Left lung (tissue), 14 donors: ENCODE measurements at places on chromosomes 5 and 9. TPM values are rescaled to one million over a fixed set of nuclear protein-coding genes. Genes with fewer than 3 reads are reported as not detected.

DNA sequence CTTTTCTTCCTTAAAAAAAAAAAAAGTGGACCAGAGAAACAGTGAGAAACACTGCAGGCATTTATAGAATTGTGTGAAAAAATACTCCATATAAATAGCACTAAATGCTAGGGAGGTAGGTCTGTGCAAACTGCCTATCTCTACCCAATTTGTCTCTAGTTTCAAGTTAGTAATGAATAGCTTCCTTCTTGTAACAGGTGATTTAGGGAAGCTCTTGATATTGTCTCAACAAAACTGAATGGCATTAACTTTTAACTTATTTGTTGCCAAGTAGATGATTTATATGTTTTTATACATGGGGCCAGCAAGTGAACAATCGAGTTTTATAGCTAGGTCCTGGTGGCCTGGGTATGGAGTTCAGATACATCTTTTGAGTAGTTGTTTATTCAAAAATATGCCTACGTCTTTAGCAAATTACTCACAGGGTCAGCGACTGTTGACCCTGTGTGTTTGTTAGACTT lies 283.6 kb downstream of the NR3C1 start:
- no peak for DNase-seq

DNA sequence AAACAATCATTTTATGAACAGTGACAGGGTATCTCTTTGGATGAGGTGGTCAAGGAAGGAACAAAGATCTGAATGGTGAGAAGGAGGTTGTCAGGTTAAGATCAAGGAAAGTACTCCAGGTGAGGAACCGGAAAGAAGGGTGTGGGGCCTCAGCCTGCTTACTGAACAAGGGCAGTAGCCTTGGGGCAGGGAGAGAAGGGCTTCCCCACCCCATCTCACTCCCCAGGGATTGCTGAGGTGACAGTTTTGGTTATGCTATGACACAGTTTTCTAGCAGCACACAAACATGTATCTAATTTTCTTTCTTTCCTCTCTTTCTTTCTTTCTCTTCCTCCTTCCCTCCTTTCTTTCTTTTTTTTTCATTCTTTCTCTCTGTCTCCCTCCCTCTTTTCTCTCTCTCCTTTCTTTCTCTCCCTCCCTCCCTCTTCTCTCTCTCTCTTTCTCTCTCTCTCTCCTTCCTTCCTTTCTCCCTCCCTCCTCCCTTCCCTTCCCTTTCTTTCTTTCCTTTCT lies 4.1 kb upstream of the HDHD3 start:
- no peak for DNase-seq

The CNTNAP3B gene
- 3.4 TPM for total RNA-seq

- DNase-seq: peak; percentile 2
Measured at GRCh38 chr9:130579738-130580463, 524 bp downstream of the FUBP3 start.

The GZMA gene
- 4.0 TPM for total RNA-seq

- DNase-seq: no peak
Measured at GRCh38 chr9:100573655-100574260, 4.1 kb upstream of the CAVIN4 start.

- DNase-seq: no peak
Measured at GRCh38 chr9:114908805-114909448, 21.5 kb downstream of the TNFSF8 start.

The TMEM252 gene
- not detected for total RNA-seq

DNA sequence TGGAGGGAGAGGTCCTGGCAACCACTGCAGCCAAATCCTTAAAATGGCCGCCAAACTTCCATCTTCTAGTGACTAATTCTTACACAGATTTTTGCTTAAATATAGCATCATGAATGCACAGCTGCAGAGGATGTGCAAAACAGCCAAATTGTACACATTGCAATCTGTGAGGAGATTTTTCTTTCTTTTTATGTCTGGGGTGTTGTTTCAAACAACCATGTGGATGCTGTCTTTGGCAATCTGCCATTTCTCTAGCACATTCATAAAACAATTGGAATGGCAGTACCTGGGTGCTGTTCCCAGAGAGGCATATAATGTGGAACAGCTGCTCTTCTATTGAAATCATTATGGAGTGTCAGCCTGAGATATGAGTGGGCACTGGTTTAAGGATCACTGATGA lies 1082.9 kb upstream of the SEMA6A start:
- no peak for DNase-seq
